Upper lobe of right lung (tissue), 1 donor: ENCODE measurements at places on chromosomes 5 and 9.

DNA sequence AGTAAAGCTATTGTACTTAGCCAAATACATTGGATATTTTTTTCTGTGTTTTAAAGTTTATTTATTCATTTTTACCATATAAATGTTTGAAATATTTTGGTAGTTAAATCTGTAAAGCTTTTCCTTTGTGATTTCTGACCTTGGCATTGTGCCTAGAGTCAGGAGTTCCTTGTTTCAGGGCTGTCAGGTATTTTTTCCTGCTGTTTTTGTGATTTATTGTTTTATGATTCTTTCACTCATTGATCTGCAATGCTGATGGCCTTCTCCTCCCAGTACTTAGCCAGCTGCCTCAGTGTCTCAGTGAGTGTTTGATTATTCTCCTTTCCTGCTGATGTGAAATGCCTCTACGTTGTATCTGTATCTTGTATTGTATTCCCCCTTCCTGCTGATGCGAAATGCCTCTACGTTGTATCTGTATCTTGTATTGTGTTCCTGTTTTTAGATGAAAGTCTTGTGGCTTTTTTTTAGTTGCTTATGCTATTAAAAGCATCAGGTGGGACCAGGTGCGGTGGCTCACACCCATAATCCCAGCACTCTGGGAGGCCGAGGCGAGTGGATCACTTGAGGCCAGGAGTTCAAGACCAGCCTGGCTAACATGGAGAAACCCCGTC, 61.0 kb downstream of the EHMT1 start:
- no peak overlapping the region for H3K4me3 ChIP-seq
- no peaks in the 10 kb centered on the region for H3K27me3 ChIP-seq
- H3K4me1 ChIP-seq, result peaks cover 18% of the 10 kb centered on the region
- no peak for DNase-seq
- no peak overlapping the region for H3K27ac ChIP-seq
- H3K36me3 ChIP-seq, result no peaks in the 10 kb centered on the region

- no peak overlapping the region for H3K27ac ChIP-seq
- H3K4me3 ChIP-seq, result no peak overlapping the region
- H3K4me1 ChIP-seq, result peaks cover 18% of the 10 kb centered on the region
- peaks cover 69% of the 10 kb centered on the region for H3K27me3 ChIP-seq
- H3K36me3 ChIP-seq, result no peaks in the 10 kb centered on the region
Measured at GRCh38 chr9:34627716-34628655, 880 bp downstream of the ARID3C start.

DNA sequence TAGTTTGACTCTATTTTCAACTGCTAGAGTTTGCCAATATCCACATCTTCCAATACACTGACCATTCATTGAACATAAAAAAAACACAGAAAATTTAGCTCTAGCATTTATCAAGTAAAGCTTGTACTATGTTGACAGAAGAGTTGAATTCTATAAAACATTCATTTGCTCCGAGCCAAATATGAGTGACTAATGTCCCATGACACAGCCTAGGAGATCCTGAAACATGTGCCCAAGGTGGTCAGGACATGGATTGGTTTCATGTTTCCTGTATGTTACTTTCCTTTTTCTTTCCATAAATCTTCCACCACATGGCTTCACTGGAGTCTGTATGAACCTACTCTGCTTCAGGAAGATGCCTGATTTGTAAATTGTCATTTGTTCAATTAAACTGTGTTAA, 122.4 kb upstream of the PRDM9 start:
- no peak overlapping the region for H3K27ac ChIP-seq
- H3K4me3 ChIP-seq, result no peak overlapping the region
- no peaks in the 10 kb centered on the region for H3K27me3 ChIP-seq
- no peak for DNase-seq
- H3K4me1 ChIP-seq, result no peaks in the 10 kb centered on the region
- no peaks in the 10 kb centered on the region for H3K36me3 ChIP-seq

DNA sequence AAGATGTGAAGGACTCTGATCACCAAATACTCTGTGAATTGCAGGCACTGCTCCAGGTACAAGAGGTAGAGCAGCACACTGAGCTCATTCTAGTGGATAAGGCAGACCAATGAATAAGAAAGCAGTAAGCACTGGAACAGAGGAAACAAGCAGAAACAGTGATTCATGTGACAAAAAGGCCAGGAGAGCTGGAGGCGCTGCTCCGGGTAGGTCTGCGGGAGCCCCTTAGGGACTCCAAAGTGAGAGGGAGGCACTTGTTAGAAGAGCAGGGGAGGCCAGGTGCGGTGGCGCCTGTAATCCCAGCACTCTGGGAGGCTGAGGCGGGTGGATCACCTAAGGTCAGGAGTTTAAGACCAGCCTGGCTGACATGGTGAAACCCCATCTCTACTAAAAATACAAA, 231.6 kb upstream of the NFIL3 start:
- H3K36me3 ChIP-seq, result no peaks in the 10 kb centered on the region
- no peak overlapping the region for H3K27ac ChIP-seq
- H3K4me1 ChIP-seq, result no peaks in the 10 kb centered on the region
- DNase-seq, result no peak

- no peaks in the 10 kb centered on the region for H3K4me1 ChIP-seq
- H3K36me3 ChIP-seq, result no peaks in the 10 kb centered on the region
- H3K27me3 ChIP-seq, result no peaks in the 10 kb centered on the region
- no peak overlapping the region for H3K4me3 ChIP-seq
- no peak for DNase-seq
Measured at GRCh38 chr5:164663198-164663989, 1158.0 kb downstream of the MAT2B start.
